ENCODE measurements at places on chromosomes 12 and 14. TPM values are rescaled to one million over a fixed set of nuclear protein-coding genes. Genes with fewer than 3 reads are reported as not detected.

RFX4 gene
- total RNA-seq: not detected

GOLGA5 gene
- total RNA-seq: 20.3 TPM

HOXC12 gene
- not detected for total RNA-seq

TMTC1 gene
- total RNA-seq: 38.4 TPM

SEL1L gene
- total RNA-seq: 54.4 TPM

JDP2 gene
- 21.9 TPM for total RNA-seq

SERPINA5 gene
- total RNA-seq: 2.1 TPM

IL23A gene
- total RNA-seq: not detected

PRB2 gene
- not detected for total RNA-seq

KCNC2 gene
- not detected for total RNA-seq

ZNF410 gene
- 16.5 TPM for total RNA-seq

DNA sequence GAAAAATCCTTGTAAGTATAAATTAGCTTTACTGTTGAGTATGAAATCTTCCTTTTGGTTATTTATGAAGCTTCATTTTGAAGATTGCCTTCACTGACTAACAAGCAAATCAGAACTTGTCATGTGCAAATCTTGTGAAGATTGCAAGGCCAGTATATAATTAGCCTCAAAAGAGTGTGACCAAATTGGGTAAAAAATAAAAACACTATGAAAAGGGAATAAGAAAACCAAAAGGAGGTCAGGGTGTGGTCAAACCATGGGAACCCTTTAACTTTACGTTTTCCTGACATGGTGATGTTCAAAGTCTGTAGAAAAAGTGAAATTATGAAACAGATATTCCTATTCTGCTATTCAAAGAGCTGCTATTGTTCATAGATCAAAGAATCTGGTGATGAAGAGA, 230.3 kb downstream of the BCAT1 start:
- no peaks in the 10 kb centered on the region for H3K4me1 ChIP-seq
- no peak overlapping the region for H3K27ac ChIP-seq
- H3K27me3 ChIP-seq: no peaks in the 10 kb centered on the region
- DNase-seq: no peak
- H3K36me3 ChIP-seq: no peaks in the 10 kb centered on the region
- H3K4me3 ChIP-seq: no peak overlapping the region

GRCh38 chr12:95169368-95169767, 47.9 kb downstream of the FGD6 start:
- peaks cover 8% of the 10 kb centered on the region for H3K36me3 ChIP-seq
- H3K27me3 ChIP-seq: no peaks in the 10 kb centered on the region
- H3K27ac ChIP-seq: no peak overlapping the region
- H3K4me1 ChIP-seq: peaks cover 33% of the 10 kb centered on the region

DNA sequence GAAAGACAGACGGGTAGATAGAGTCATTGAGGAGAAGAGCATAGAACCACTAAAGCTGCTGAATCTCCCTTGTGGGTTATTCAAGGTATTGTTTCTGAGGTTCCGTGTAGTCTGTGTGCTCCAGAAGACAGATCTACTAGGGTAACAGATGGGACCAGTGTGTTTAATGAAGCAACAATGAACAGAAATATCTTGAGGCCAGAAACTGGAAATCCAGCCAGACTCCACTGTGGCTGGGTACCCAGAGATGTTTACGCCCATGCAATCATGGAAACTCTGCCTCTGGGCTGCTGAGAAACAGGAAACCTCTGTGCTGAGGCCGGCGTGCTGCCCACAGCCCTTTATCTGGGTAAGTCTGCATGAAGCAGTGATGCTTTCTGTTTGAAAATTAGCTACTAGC, 8.3 kb downstream of the PROX2 start:
- H3K27ac ChIP-seq: no peak overlapping the region
- no peak for DNase-seq
- H3K4me3 ChIP-seq: no peak overlapping the region
- H3K27me3 ChIP-seq: no peaks in the 10 kb centered on the region
- H3K36me3 ChIP-seq: no peaks in the 10 kb centered on the region

- DNase-seq: no peak
- H3K4me1 ChIP-seq: peaks cover 42% of the 10 kb centered on the region
- H3K27ac ChIP-seq: peak overlapping the region; percentile 99
- H3K36me3 ChIP-seq: peaks cover 15% of the 10 kb centered on the region
- no peaks in the 10 kb centered on the region for H3K27me3 ChIP-seq
Measured at GRCh38 chr12:14367040-14367661, 1.7 kb downstream of the ATF7IP start.

GRCh38 chr14:104664588-104664987, 24.8 kb upstream of the INF2 start:
- no peaks in the 10 kb centered on the region for H3K36me3 ChIP-seq
- H3K4me1 ChIP-seq: peaks cover 24% of the 10 kb centered on the region
- DNase-seq: no peak
- H3K4me3 ChIP-seq: no peak overlapping the region
- no peak overlapping the region for H3K27ac ChIP-seq

DNA sequence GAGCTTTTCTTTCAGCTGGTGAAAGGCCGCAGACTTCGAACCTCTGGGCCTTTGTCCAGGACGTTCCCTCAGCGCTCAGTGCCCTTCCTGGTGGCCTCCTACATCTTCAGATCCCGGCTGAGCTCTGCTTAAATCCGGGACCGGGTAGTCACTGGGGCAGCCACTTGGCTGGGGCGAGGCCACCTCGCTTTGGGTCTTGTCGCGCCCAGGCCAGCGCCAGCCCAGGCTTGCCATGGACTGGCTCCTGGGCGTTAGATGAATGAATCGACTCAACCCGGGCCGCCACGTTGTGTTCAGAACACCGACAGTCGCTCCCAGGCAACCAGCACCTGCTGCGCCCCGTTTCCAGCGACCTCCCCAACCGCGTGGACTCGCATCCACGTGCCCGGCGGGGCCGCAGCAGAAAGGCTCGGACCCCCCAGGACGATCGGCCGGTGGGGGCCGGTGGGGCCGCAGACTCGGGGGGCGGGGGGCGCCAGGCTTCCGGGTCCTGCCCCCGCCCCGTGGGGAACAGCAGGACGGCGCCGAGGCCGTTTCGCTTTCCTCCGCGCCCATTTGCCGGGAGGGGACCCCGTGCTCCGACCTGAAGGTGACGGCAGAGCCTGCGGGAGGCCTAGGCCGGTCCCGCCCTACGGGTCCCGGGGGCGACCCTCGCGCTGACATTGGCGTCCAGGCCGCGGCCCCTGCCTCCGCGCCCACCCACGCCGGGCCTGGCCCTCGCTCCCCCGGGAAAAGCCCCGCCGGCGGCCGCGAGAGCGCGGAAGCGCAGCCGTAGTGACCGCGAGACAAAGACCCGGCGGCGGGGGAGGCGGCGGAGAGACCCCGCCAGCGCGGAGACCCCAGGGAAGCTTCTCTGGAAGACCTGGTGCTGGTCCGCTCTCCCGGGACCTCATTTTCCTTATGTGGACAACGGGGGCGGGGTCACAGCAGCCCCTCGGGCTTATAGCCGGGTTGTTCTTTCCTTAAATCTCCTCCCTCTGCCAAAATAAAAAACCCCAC, 37.3 kb upstream of the RCOR1 start:
- peak; percentile 44 for DNase-seq
- peaks cover under 1% of the 10 kb centered on the region for H3K27me3 ChIP-seq
- peaks cover 10% of the 10 kb centered on the region for H3K4me1 ChIP-seq
- no peaks in the 10 kb centered on the region for H3K36me3 ChIP-seq
- H3K27ac ChIP-seq: peak overlapping the region; percentile 52

DNA sequence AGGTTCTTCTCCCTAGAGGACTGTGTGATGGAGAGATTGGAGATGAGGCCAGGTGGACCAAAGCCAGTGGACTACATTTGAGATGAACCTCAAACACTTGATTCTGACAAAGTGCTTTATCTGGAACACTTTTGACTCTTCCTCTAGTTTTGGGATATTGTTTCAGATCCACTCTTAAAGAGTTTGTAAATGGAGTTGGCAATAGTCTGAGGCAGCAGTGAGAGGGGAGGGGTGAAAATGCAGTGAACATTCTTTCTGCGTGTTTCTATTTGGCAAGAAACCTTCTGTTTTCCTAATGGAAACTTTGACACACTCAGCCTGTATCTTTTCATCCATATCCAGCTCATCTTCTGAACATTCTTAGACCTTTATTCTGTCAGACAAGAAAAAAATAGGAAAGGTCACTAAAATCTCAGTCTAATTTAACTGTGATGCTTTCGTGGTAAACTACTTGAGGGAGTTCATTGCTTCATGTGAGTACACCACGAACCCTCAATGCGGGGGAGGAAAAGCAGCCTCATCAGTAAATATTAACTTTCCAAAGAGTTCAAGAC, 57.4 kb upstream of the KCNJ8 start:
- H3K4me1 ChIP-seq: peaks cover 25% of the 10 kb centered on the region
- H3K36me3 ChIP-seq: peaks cover 34% of the 10 kb centered on the region

DNA sequence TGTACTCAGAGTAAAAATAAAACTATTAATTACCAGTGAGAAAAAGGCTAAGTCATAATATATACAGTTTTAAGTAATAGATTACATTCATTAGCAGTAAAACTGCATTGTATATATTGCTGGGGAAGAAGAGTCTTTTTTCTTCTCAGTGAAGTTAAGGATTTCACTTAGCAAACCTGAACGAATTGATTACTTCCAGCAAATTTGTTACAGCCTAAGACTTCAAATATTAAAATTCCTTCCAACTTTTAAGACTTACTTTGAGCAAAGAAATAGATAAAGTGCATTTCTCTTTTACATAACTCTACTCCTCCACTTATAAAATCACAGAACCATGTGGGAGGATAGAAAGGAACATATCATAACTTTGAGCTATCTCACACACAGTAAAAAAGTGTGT, 43.3 kb downstream of the PIK3C2G start:
- no peaks in the 10 kb centered on the region for H3K4me1 ChIP-seq
- H3K36me3 ChIP-seq: no peaks in the 10 kb centered on the region
- no peaks in the 10 kb centered on the region for H3K27me3 ChIP-seq
- no peak for DNase-seq
- no peak overlapping the region for H3K27ac ChIP-seq
- H3K4me3 ChIP-seq: no peak overlapping the region

- no peaks in the 10 kb centered on the region for H3K36me3 ChIP-seq
- H3K4me3 ChIP-seq: no peak overlapping the region
- H3K4me1 ChIP-seq: peaks cover 15% of the 10 kb centered on the region
- peaks cover 54% of the 10 kb centered on the region for H3K27me3 ChIP-seq
Measured at GRCh38 chr12:24945845-24946244, 3.1 kb downstream of the BCAT1 start.

DNA sequence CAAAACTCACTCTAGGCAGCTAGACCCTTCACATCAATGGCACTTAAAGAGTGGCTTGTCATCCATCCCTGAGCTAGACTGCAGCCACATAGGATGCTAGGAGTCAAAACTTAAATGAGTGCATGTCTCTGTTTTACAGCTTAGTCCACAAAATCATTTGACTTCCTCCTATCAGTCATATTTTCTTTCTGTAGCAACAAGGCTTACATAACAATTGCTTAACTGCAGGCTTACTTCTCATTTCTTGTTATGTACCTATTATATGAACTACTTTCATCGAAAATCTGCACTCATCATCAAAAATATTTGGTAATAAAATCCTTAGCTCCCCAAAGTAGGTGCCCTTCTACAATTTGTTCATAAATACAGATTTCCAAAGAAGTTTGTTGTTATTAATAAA, 30.1 kb downstream of the CLEC1A start:
- H3K27ac ChIP-seq: peak overlapping the region; percentile 80
- no peaks in the 10 kb centered on the region for H3K27me3 ChIP-seq
- no peak overlapping the region for H3K4me3 ChIP-seq
- peaks cover 18% of the 10 kb centered on the region for H3K36me3 ChIP-seq
- no peak for DNase-seq

- H3K4me1 ChIP-seq: no peaks in the 10 kb centered on the region
- no peak for DNase-seq
- H3K27ac ChIP-seq: peak overlapping the region; percentile 56
Measured at GRCh38 chr12:64252681-64253080, 30.6 kb upstream of the KICS2 start.

DNA sequence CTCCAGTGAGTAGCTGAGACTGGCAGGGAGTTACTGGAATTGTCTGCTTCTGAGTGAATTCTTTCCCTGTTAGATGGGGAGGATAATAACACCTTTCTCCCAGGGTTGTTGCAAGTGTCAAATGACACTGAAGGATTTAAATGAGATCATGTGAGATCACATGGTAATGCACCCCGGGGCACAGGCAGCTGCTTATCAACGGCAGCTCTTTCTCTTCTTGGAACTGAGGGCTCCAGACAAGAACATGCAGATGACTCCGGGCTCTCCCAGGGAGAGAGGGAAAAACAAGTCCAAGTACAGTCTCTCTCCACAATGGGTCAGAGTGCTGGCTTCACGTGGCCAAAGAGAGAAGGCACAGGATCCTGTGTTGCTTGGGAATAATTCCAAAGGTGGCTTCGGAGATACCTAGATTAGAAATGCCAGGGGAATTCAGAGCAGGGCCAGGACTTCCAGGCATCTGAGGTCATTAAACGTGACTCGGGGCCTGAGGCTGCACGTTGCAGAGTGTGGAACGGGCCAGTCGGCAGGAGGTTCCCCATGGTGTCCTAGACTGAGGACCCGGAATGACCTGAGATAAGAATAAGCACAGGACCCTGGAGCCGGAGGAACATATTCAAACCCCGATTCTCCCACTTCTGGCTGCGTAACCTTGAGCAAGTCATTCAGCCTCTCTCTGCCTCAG, 109.2 kb downstream of the PRMT8 start:
- no peak overlapping the region for H3K4me3 ChIP-seq
- H3K36me3 ChIP-seq: no peaks in the 10 kb centered on the region
- H3K4me1 ChIP-seq: peaks cover 54% of the 10 kb centered on the region
- H3K27me3 ChIP-seq: peaks cover 24% of the 10 kb centered on the region

DNA sequence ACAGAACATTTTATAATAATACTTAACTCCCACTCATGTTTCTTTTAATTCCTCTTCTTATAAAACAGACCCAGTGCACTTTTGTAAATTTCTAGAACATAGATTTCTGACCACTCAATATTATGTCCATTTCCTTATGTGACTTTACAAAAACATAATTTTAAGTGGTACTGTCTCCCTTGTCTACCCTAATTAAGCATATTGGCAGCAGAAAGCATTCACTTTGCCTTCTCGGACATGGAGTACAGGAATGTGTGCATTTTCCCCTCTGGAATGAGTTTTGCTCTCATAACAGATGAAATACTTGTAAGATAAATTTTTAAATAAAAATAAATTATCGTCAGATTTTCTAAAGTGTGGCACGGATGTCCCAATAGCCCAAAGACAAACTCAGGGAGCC, 129.5 kb upstream of the MDM1 start:
- no peak for DNase-seq
- no peak overlapping the region for H3K27ac ChIP-seq
- no peak overlapping the region for H3K4me3 ChIP-seq
- no peaks in the 10 kb centered on the region for H3K36me3 ChIP-seq
- H3K4me1 ChIP-seq: no peaks in the 10 kb centered on the region
- H3K27me3 ChIP-seq: no peaks in the 10 kb centered on the region

- no peak for DNase-seq
- H3K27me3 ChIP-seq: no peaks in the 10 kb centered on the region
- no peak overlapping the region for H3K4me3 ChIP-seq
- no peaks in the 10 kb centered on the region for H3K36me3 ChIP-seq
Measured at GRCh38 chr14:61671082-61671481, 24.2 kb upstream of the HIF1A start.

- no peak for DNase-seq
- H3K27ac ChIP-seq: no peak overlapping the region
- H3K36me3 ChIP-seq: no peaks in the 10 kb centered on the region
- H3K4me1 ChIP-seq: no peaks in the 10 kb centered on the region
- H3K27me3 ChIP-seq: no peaks in the 10 kb centered on the region
Measured at GRCh38 chr14:41201696-41202095, 405.0 kb upstream of the LRFN5 start.

- peak overlapping the region; percentile 62 for H3K4me3 ChIP-seq
- DNase-seq: peak; percentile 67
- H3K36me3 ChIP-seq: peaks cover 34% of the 10 kb centered on the region
- H3K27ac ChIP-seq: peak overlapping the region; percentile 99
Measured at GRCh38 chr12:113244047-113244460, 22.8 kb downstream of the TPCN1 start.
